Spinal cord (tissue), 10 donors: ENCODE measurements at places on chromosomes 1 and 21. TPM values are rescaled to one million over a fixed set of nuclear protein-coding genes. Genes with fewer than 3 reads are reported as not detected.

- H3K36me3 ChIP-seq: no peaks in the 10 kb centered on the region
- no peak overlapping the region for H3K27ac ChIP-seq
- H3K4me3 ChIP-seq: no peak overlapping the region
- no peaks in the 10 kb centered on the region for H3K4me1 ChIP-seq
These were observed 227.1 kb downstream of the KCTD3 start for GRCh38 chr1:215794156-215794555.

DNA sequence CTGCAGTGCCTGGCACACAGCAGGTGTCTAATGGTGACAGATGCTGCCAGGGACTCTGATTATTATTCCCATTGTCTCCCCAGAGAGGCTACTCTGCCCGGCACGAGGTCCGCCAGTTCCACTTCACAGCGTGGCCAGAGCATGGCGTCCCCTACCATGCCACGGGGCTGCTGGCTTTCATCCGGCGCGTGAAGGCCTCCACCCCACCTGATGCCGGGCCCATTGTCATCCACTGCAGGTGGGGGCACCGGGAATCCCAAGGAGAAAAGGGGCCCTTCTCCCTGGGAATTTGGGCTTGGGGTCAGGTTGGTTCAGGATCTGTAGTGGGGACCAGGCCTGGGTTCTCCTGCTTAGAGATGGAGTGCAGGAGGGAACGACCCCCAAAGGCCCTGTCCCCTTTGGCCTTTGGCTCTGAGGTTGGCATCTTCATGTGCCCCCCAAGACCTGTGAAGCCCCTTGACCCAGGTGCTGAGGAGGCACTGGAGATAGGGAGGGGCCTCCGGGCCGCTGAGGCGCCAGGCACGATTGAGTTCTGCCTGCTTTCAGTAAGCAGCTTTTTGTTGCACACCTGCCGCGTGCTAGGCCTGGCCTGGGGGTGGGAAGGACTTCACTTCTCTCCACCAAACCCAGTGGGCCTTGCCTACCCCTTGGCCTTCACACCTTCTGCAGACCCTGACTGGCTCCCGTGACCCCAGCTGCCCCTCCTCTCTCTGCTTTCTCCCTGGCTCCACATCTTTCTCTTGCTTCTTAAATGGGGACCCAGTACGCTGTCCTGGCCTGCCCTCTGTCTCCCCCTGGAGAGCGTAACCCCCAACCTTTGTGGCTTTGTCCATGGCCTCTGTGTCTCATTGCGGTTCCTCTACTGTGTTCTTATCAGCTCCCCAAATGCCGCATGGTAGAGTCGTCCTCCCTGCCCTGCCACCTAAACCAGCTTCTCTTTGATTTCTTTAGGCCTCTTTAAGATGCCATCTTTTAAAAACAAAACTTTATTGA is 76.4 kb downstream of the PTPRU start:
- H3K4me3 ChIP-seq: no peak overlapping the region
- peaks cover 46% of the 10 kb centered on the region for H3K36me3 ChIP-seq
- no peak overlapping the region for H3K27ac ChIP-seq

DNA sequence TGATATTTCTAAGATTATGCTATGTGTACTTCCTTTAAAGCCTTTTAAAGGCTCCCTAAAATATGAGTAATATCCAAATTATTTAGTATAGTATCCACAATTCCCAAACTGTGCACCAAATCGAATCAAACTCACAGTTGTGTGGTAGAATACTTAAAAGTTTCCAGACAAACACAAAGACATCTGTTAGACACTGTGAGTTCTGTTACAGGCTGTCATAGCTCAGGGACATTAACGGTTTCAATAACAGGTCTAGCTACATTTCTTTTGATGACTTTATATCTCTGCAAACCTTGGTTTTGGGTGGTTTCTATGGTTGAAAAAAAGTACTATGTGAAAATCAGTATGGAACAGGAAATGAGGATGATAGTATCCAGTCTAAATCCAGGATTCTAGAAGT is 36.9 kb upstream of the NEK7 start:
- no peaks in the 10 kb centered on the region for H3K36me3 ChIP-seq
- no peak overlapping the region for H3K27ac ChIP-seq
- no peaks in the 10 kb centered on the region for H3K4me1 ChIP-seq
- no peak overlapping the region for H3K4me3 ChIP-seq

- H3K36me3 ChIP-seq: no peaks in the 10 kb centered on the region
- H3K27ac ChIP-seq: no peak overlapping the region
- H3K4me1 ChIP-seq: no peaks in the 10 kb centered on the region
- DNase-seq: no peak
- no peaks in the 10 kb centered on the region for H3K27me3 ChIP-seq
These were observed 56.9 kb downstream of the LRRC8D start for GRCh38 chr1:89877756-89878155.

DNA sequence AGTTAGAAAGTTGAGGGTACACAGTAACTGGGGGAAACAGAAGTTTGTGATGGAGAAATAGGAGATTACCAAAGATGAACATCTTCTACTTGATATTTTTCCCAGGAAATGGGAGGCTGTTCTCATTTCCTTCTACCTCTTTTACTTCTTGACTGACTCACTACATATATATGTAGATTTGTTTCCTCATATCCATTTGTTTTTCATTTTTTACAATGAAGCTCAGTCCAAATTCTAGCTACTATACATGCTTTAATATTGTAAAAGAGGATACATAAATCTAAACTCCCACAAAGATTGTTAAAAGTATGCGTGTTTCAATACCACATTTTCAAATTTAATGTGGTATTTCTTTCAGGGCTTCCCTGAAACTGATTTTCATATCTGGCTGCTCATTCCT is 366.6 kb upstream of the NCAM2 start:
- H3K27me3 ChIP-seq: no peaks in the 10 kb centered on the region
- no peak overlapping the region for H3K27ac ChIP-seq
- no peaks in the 10 kb centered on the region for H3K4me1 ChIP-seq
- no peak overlapping the region for H3K4me3 ChIP-seq
- no peak for DNase-seq
- H3K36me3 ChIP-seq: no peaks in the 10 kb centered on the region

GRCh38 chr1:19512545-19512944 is 27.2 kb upstream of the CAPZB start:
- H3K36me3 ChIP-seq: no peaks in the 10 kb centered on the region
- no peak overlapping the region for H3K4me3 ChIP-seq
- DNase-seq: no peak
- no peak overlapping the region for H3K27ac ChIP-seq
- no peaks in the 10 kb centered on the region for H3K27me3 ChIP-seq

F13B gene
- total RNA-seq: not detected

- no peak overlapping the region for H3K4me3 ChIP-seq
- H3K4me1 ChIP-seq: no peaks in the 10 kb centered on the region
- H3K36me3 ChIP-seq: no peaks in the 10 kb centered on the region
- H3K27me3 ChIP-seq: peaks cover 10% of the 10 kb centered on the region
- DNase-seq: no peak
These were observed 9.6 kb upstream of the TRNP1 start for GRCh38 chr1:26983863-26984262.

LCE1D gene
- total RNA-seq: not detected

- no peak for DNase-seq
- H3K36me3 ChIP-seq: no peaks in the 10 kb centered on the region
- no peak overlapping the region for H3K4me3 ChIP-seq
- H3K27ac ChIP-seq: no peak overlapping the region
- H3K4me1 ChIP-seq: no peaks in the 10 kb centered on the region
These were observed 480.4 kb upstream of the ZRANB2 start for GRCh38 chr1:71561206-71561605.

PTGS2 gene
- 4.3 TPM for total RNA-seq

UBIAD1 gene
- total RNA-seq: 13.2 TPM

DNA sequence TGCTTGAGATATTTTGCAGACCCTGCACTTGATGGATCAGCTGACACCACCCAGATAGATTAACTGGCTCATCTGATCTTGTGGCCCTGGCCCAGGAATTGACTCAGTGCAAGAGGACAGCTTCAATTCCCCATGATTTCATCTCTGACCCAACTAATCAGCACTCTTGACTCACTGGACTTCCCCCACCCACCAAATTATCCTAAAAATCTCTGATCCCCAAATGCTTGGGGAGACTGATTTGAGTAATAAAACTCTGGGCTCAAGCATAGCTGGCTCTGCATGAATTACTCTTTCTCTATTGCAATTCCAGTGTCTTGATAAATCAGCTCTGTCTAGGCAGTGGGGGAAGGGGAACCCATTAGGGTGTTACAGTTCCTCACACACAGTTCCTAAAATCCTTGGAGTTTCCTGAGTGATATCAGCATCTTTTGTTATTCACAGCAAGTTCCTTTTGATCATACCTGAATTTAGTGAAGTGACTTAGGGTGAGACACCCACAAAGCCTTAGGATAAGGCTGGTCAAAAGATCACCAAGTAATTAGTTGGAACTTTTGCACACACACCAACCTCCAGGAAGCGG is 104.2 kb downstream of the COP1 start:
- no peaks in the 10 kb centered on the region for H3K4me1 ChIP-seq
- no peak overlapping the region for H3K4me3 ChIP-seq
- DNase-seq: no peak
- H3K27ac ChIP-seq: no peak overlapping the region
- no peaks in the 10 kb centered on the region for H3K27me3 ChIP-seq
- H3K36me3 ChIP-seq: peaks cover 4% of the 10 kb centered on the region

DNA sequence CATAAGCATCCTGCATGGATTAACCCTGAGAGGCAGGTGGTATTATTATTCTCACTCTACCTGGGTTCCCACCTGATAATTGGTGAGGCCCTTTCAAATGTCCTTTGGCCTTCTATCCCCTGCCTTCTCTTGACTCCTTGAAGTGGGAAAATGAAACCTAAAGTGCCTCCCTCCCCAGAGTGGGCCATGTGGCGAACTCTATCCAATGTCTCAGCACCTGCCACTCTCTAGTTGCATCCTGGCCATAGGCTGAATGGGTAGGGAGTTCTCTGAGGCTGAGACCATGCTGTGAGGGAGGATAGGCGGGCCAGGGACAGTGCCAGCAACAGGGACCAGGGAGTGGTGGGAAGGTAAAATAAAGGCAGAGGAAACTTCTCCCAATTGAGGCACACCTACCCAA is 35.3 kb downstream of the ELF3 start:
- H3K4me1 ChIP-seq: no peaks in the 10 kb centered on the region
- no peaks in the 10 kb centered on the region for H3K36me3 ChIP-seq
- H3K27me3 ChIP-seq: no peaks in the 10 kb centered on the region
- DNase-seq: no peak
- H3K4me3 ChIP-seq: no peak overlapping the region

OR2M5 gene
- total RNA-seq: not detected

DNA sequence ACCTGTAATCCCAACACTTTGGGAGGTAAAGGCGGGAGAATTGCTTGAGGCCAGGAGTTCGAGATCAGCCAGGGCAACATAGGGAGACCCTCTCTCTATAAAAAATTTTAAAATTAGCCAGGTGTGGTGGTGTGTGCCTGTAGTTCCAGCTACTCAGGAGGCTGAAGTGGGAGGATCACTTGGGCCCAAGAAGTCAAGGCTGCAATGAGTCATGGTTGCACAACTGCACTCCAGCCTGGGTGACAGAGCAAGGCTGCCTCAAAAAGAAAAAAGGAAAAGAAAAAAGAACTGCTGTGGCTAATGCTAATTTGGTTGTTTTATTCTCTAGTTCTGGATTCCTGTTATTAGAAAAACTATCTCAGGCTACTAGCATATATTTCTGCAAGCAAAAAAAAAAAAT is 29.8 kb downstream of the DBT start:
- H3K36me3 ChIP-seq: peaks cover 8% of the 10 kb centered on the region
- no peaks in the 10 kb centered on the region for H3K4me1 ChIP-seq
- DNase-seq: no peak
- H3K27ac ChIP-seq: no peak overlapping the region

IGSF21 gene
- 9.0 TPM for total RNA-seq

GRCh38 chr1:200073286-200073637 is 45.8 kb downstream of the NR5A2 start:
- H3K36me3 ChIP-seq: no peaks in the 10 kb centered on the region
- H3K27ac ChIP-seq: no peak overlapping the region
- no peaks in the 10 kb centered on the region for H3K4me1 ChIP-seq
- peaks cover 4% of the 10 kb centered on the region for H3K27me3 ChIP-seq

- no peaks in the 10 kb centered on the region for H3K27me3 ChIP-seq
- no peak overlapping the region for H3K27ac ChIP-seq
These were observed 12.2 kb upstream of the FAM167B start for GRCh38 chr1:32234792-32235191.

- no peak overlapping the region for H3K27ac ChIP-seq
- no peak for DNase-seq
- H3K4me1 ChIP-seq: peaks cover 40% of the 10 kb centered on the region
These were observed 6.9 kb downstream of the TNFRSF1B start for GRCh38 chr1:12173631-12174121.

SHISA4 gene
- total RNA-seq: 62.3 TPM

DNA sequence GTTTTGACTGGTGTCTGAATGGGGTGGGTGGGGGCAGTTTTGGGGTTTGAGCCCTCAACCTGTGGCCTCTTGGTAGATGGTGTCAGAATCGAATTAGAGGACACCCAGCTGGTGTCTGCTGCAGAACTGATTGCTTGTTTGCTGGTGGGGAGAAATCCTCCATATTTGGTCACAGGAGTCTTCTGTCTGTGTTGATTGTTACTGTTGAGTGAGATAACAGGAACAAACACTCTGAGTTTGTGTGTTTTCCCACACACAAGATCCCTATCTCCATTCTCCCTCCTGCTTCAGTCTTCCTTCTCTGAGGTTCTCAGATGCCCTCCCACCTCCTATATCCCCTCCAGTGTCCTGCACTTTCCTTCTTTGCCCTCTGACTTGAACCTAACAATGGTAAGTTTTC is 19.1 kb upstream of the CGN start:
- H3K36me3 ChIP-seq: no peaks in the 10 kb centered on the region
- no peak for DNase-seq
- no peak overlapping the region for H3K4me3 ChIP-seq
- peaks cover 5% of the 10 kb centered on the region for H3K4me1 ChIP-seq
- H3K27ac ChIP-seq: no peak overlapping the region
